Panc1 (cell line): ENCODE measurements at places on chromosomes 5 and 9. TPM values are rescaled to one million over a fixed set of nuclear protein-coding genes. Genes with fewer than 3 reads are reported as not detected.

The LRRC8A gene
- 16.4 TPM for total RNA-seq

GRCh38 chr5:58926541-58926935, 343.7 kb downstream of the RAB3C start:
- no peak for DNase-seq

DNA sequence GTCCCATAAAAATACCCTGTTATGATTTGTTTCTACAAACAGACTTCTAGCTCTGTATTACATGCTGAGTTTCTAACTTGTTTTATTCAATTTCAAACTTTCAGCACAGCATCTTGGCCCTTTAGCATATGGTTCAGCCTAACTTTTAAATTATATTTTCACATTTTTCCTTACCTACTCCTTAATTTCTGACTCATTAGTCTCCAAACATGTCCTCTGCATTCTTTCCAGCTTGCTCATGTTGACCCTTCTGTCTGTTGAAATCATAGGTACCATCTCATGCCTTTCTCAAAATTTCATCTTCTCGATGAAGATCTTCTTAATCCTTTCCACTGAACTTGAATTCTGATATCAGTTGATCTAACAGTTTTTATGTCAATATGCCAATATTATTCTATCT, 200.9 kb upstream of the RIOK2 start:
- peak; percentile 4 for DNase-seq

GRCh38 chr5:172929371-172929838, 29.8 kb upstream of the RPL26L1 start:
- no peak for DNase-seq

The PRUNE2 gene
- 0.18 TPM for total RNA-seq
